Vein endothelial cell (primary cell): ENCODE measurements at places on chromosomes 6 and 20. TPM values are rescaled to one million over a fixed set of nuclear protein-coding genes. Genes with fewer than 3 reads are reported as not detected.

Gene GPSM3
- total RNA-seq = 9.8 and 18.0 TPM in 2 replicates

Gene XKR7
- total RNA-seq = not detected in 2 replicates

Gene UBE3D
- total RNA-seq = 5.6 and 6.9 TPM in 2 replicates

Gene MKKS
- total RNA-seq = 3.9 and 7.5 TPM in 2 replicates

Gene GHRH
- total RNA-seq = not detected in 2 replicates
